ENCODE measurements at places on chromosomes 11 and 22.

- no peak for DNase-seq
Observed at GRCh38 chr11:72026090-72026489, 27.4 kb downstream of the IL18BP start.

DNA sequence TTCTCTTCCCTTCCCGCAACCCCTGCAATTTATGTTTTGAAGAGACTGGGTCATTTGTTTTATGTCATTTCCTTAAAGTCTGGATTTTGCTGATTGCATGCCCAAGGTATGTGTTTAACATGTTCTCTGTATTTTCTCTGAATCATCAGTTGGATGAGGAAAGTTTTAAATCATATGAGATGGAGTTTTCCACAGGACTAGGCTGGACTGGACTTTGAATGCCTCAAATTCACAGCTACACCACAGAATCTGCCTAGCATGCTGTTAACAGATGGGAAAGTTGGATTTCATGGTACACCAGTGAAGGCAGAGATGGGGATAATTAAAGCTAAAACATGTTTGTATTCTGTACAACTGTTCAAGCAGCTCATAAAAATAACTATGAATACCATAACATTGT lies 62.6 kb downstream of the CWC15 start:
- no peak for DNase-seq

- DNase-seq = no peak
Observed at GRCh38 chr11:78190374-78190773, 1.7 kb downstream of the USP35 start.

- DNase-seq = no peak
Observed at GRCh38 chr11:67153971-67154370, 34.9 kb downstream of the KDM2A start.

DNA sequence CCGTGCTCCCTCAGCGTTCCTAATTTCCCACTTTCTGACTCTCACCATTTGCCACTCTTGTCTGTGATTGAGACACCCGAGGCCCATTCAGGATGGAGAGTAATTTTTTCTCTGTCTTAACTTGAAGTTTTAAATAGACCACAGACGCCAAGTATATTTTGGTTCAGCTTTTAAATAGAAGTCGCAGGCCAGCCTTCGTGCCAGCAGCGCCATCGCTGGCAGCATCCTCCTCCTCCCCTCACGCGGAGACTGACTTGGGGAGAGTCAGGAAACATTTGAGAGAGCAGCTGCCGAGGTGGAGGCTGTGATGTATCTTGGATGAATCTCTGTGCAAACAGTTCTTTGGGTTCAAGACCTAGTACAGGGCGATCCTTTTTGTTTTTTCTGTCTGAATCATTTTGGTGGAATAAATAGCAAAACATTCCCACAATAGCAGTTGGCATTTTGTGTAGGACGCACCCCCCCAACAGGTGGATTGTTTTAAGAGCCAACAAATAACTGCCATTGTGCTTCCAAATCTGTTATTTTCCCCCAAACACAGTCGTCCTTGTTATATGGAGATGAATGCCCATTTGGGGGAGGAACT lies 889 bp upstream of the DMC1 start:
- no peak for DNase-seq

GRCh38 chr22:26579331-26579886 lies 10.5 kb downstream of the TPST2 start:
- DNase-seq = no peak

GRCh38 chr11:126477535-126478305 lies 122.2 kb downstream of the ST3GAL4 start:
- no peak for DNase-seq

- DNase-seq = no peak
Observed at GRCh38 chr11:37496201-37496600, 898.2 kb upstream of the RAG2 start.

- no peak for DNase-seq
Observed at GRCh38 chr22:18909556-18909955, 3.4 kb downstream of the DGCR6 start.

GRCh38 chr11:8256271-8257002 lies 7.2 kb downstream of the LMO1 start:
- no peak for DNase-seq

DNA sequence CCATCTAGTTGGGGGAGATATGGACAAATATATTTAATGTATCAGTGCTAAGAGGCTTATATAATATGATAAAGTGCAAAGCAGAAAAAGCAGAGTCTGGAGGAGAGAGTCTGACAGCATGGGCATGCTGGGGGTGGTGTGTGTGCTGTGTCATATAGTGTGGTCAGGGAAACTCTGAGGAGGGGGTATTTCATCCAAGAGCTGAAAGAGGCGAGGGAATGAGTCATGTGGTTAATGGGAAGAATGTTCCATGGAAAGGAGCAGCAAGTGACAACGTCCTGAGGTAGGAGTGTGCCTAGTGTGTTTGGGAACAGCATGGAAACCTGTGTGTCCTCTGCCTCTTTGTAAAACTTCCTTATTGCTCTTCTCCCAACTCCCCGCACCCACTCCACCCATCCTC lies 38.0 kb downstream of the EIF3F start:
- no peak for DNase-seq

DNA sequence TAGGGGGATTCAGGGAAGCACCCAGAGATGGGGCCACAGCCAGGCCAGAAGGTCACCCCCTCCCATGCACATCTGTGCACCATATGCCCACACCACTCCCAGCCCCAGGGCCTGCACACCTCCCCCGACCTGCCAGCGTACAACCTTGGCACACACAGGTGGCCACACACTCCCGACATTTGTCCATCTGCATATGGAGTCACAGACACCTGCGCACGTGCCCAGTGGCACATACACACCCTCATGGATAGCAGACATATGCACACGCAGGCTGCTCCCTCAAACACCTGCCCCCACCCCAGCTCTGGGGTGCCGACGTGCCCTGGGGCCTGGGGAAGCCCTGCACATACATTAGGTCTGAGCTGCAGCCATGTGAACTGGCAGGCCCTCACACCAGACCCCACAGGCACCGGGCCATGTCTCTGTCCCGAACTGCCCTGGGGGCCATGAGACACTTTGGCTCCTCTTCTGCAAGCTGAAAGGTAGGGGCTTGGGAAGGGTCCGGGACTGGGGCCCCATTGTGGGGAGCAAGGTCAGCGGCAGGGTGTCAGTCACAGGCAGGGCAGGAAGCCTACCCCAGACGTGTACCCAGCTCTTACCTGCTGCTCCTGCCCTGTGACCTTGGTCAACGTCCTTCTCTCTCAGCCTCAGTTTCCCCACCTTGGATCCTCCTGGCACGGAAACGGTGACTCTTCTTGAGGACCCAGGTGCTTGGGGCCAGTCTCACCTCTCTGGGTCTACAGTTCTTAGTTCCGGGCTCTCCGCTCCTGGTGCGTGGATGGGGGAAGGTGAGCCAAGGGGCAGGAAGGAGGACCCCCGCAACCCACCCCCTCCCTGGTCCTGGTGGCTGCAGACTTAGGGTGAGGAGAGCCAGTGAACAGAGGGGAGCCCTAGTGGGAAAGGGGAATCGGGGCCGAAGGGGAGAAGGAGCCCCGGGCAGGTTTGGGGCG lies 579 bp upstream of the CABP7 start:
- no peak for DNase-seq

GRCh38 chr22:25012741-25013143 lies 60.2 kb downstream of the KIAA1671 start:
- no peak for DNase-seq

DNA sequence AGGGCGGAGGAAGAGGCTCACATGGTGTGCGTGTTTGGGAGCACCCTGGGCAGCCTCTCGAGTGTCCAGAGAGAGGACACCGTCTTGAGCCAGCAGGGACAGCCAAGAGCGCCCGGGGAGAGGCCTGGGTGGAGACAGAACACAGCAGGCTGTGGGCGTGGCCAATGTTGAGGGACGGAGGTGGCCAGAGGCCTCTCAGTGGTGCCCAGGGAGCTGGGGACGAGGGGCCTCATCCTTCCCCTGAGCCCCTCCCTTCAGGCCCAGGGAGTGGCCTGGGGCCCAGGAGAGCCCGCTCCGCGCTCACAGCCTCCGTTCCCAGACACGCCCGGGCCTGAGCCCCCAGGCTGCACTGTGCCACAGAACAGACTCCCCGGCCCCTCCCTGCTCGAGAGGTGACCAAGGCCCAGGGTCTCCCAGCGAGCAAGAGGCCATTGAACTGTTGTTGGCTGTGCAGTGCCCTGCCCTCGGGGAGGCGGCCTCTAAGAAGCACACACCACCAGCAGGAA lies 48.4 kb downstream of the CDKN1C start:
- no peak for DNase-seq

DNA sequence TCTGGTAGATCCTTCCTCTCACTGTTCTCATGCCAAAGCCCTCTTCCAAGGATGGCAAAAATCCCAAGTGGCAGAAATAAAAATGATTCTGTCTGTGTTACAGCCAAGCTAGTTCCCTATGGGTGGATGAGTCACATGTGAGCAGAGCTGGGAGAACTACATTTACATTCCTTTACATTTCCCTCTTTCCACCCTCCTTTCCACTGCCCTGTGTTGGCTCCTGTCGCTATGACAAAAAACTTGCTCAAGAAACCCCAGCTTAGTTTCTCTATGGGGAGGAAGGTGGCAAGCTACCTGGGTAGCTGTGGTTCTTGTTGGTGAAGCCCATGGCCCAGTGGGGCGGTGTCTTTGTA lies 10.2 kb upstream of the DDB2 start:
- DNase-seq = no peak

DNA sequence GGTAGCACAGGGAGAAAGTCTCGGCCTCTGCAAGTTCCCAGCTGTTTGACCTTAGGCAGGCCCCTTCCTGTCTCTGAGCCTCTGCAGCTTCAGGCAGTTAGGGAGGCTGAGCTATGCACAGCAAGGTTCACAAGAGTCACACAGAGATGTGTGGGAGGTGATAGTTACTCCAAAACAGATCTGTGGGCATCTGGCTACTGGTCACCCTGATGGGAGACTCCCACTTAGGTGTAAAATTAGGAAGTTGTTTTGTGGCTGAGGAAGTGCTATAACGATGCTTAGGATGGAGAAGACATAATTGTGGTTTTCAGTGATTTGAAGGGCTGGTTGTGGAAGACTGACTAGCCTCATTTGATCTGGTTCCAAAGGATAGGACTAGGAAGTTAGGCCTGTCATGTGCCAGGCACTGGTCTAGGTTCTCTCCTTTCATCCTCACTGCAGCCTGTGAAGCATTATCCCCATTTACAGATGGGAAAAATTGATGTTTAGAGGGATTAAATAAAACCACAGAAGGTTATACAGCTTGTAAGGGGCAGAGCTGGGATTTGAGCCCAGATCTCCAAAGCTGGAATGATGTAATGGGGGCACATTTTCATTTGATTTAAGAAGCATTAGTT lies 13.5 kb downstream of the ACO2 start:
- DNase-seq = no peak

DNA sequence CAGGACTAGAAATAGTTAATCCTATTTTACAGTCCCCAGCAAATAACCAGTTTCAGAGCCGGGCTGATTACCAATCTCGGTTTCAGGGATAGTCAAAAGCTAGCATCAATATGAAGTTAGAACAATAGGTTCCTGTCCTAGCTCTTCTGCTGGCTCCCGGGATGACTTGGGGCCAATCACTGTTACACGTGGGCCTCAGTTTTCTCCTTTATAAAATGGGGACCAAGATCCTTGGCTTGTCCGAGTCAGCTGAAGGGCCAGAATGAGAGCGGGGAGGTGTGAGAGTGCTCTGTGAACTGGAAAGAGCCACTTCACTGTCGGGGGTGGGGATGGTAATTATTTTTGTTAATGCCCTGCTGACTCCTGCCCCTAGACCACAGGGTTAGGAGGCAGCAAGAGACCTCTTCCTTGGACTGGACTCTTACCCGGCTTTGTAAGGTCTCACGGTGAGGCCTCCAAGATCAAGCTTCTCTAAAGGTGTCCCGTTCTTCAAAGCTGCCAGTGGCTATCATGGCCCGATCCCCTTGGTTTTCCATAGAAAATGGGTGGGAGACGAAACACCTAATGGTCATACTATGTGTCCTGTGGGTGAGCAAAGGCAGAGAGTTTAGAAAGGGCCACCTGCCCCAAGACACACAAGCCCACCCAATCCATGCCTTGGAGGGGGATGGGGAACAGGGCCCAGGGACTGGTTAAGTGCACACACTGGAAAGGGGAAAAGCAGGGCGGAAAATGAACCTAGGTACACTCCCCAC lies 1.4 kb downstream of the UCP2 start:
- DNase-seq = no peak

DNA sequence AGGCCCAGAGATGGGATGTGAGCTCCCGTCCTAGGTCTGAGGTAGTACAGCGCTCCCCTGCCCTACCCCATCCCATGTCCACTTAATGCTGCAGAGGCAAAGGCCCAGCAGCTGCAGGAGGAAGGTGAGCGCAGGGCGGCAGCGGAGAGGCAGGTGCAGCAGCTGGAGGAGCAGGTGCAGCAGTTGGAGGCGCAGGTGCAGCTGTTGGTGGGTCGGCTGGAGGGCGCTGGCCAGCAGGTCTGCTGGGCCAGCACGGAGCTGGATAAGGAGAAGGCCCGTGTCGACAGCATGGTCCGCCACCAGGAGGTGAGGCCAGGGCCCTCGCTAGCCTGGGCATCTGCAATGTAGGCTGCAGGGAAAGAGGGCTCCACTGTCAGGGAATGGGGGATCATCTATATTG lies 15.2 kb downstream of the CCDC157 start:
- no peak for DNase-seq

DNA sequence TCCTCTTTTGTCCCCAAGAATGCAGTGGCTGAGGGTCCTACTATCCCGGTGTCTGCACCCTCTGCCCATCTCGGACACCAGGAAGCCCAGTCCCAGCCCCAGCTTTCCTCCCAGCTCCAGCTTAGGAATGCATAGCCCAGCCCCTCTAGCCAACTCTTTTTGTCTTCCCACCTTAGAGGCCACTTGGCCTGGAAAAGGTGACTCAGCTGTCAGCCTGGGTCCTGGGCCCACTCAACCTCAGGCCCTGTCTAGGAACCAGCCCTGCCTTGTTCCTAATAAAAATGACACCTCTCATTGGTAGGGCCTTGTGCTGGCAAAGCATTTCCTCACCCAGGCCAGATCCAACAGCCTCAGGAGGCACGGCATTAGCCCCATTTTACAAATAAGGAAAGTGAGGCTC lies 28.2 kb downstream of the PDE2A start:
- DNase-seq = no peak

DNA sequence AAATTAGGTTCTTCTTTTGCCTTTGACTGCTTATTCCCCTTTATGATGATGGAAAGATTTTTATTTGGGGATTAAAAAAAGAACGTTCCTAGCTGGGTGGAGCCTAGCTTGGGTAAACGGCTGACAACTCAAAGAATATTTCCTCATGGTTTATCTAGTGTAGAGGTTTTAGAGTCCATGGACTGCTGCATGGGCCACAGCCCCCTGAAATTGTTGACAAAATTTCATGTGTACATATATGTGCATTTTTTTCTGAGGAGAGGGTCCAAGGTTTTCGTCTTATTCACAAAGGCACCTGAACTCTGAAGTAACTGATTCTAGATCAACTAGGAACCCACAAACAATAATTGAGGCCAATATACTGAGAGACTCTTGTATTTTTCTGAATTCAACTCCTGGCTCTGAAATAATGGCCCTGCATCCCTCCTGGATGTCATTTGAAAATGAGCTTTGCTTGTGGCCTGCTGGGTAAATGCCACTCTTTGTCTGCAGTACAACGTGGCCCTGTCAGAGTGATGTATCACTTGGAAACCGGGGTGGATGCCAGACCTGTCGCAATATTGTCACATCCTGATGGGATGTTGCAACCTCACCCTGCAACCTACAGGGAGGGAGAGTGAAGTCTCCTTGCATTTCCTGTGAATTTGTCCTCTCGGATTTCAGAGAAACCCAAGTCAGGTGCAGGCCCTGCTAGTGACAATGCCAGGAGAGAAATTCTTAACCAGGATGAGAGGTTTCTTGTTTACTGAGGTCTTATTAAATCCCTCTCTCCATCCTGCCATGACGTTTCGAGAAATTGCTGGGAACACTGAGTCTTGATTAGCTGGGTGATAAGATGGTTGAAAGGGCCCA lies 33.8 kb downstream of the EHF start:
- peak; percentile 14 for DNase-seq
